ENCODE measurements at places on chromosomes 2 and 18.

DNA sequence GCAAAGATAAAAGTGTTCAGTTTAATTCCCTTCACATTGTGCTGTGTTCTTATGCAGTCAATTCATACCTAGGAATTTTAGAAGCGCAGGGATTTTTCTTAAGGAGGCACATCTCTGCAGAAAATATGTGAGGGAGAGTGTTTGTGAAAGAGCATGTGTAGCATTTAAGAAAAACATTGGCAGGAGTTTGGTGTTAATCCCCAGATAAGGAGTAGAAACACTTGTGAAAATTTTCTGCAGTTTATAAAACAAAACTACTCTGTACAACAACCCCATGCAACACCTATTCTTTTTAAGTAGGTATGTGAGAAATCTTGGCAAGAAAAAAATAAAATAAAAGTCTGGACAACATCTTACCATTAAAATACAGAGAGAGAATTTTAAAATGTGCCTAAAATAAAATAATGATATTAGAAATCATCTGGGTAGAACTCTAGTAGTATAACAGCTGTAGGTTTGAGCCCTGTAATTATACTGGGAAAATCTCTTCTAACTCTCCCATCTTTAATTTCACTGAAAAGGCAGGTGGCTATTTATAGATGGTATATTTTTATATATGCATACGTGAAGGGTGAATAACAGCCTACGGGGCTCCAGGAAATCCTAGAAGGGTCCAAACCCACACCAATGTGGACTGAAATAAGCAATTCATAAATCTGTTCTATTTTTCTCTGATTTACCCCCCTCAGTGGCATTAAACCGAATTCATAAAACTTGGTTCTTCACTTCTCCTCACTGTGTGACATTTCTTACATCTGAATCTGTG is 6.6 kb downstream of the FZD7 start:
- no peak for DNase-seq

- DNase-seq, result no peak
Observed at GRCh38 chr2:170501421-170502043, 213.6 kb upstream of the SP5 start.

DNA sequence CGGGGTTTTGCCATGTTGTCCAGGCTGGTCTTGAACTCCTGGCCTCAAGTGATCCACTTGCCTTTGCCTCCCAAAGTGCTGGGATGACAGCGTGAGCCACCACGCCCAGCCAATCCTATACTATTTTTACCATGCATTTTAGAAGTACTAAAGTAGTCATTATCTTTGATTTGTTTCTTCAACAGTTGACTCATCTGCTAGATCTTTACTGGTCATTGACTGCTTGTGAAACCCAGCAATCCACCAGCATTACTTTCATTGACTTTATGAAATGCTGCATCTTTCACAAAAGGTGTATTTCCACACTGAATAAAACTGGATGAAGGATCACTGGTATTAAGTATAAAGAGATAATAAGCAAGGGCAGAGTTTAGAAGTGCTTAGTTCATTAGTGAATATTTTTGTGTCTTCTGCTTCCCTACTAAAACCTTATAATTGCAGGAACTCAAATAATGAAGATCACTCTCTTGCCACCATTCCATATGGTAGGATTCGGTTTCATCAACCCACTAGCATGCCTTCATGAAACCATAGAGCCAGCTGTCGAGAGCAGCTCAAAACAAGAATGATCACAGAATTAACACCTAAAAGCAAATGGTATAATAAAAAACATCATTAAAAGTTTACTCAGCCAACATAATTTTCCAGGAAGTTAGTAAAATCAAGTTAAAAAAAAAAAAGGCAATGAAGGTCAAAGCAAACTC is 33.1 kb downstream of the IRS1 start:
- no peak for DNase-seq

- no peak for DNase-seq
Observed at GRCh38 chr2:41381701-41382100, 666.1 kb upstream of the PKDCC start.

- DNase-seq, result no peak
Observed at GRCh38 chr2:78775291-78775690, 250.2 kb upstream of the REG3G start.

Measured in activated T-cell treated with anti-CD3 and anti-CD28 coated beads for 48 hours (primary cell).